Aorta (tissue), 5 donors: ENCODE measurements at places on chromosomes 16 and 17. TPM values are rescaled to one million over a fixed set of nuclear protein-coding genes. Genes with fewer than 3 reads are reported as not detected.

TUBB3 gene
- 5.6 TPM for total RNA-seq

DNA sequence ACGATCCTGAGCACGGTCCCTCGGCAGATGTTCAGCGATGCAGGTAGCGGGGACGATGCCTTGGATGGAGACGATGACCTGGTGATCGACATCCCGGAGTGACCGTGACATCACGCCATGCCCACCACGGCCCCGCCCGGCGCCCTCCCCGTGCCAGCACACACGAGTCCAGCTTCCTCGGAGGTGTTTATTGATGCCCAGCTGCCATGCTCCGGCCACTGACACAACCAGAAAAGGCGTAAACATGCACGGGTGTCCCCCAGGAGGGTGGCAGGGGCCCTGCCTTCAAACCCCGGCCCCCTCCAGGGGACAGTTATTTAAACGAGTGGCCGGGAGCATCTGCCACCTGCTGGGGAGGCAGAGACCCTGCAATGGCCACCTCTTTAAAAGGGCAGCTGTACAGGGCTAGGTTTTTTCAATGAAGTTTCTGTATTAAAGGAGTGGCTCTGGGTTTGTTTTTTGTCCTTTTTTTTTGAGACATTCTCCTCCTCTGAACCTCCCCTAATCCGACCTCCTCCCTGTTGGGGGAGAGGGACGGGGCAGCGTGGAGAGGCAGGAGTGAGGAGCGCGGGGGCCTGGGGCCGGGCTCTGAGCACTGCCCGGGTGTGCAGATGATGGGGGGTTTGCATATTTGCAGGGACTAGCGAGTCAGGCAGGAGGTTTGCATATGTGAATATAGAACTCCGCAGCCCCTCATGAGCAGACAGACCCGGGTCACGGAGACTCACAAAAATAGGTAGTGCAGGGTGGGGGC lies 5.3 kb downstream of the DOC2A start:
- no peak for DNase-seq
- no peaks in the 10 kb centered on the region for H3K27me3 ChIP-seq
- H3K4me1 ChIP-seq: no peaks in the 10 kb centered on the region
- H3K27ac ChIP-seq: no peak overlapping the region

- H3K36me3 ChIP-seq: no peaks in the 10 kb centered on the region
- no peak overlapping the region for H3K4me3 ChIP-seq
- no peaks in the 10 kb centered on the region for H3K4me1 ChIP-seq
- DNase-seq: no peak
- no peaks in the 10 kb centered on the region for H3K27me3 ChIP-seq
- no peak overlapping the region for H3K27ac ChIP-seq
These were observed 15.3 kb upstream of the TNS4 start for GRCh38 chr17:40516581-40517285.

GRCh38 chr16:89037261-89038152 lies 56.1 kb upstream of the ACSF3 start:
- H3K36me3 ChIP-seq: no peaks in the 10 kb centered on the region
- no peaks in the 10 kb centered on the region for H3K4me1 ChIP-seq
- DNase-seq: peak; percentile 71
- no peaks in the 10 kb centered on the region for H3K27me3 ChIP-seq
- H3K27ac ChIP-seq: no peak overlapping the region

GRCh38 chr16:85825326-85825725 lies 25.8 kb downstream of the COX4I1 start:
- no peaks in the 10 kb centered on the region for H3K27me3 ChIP-seq
- no peak overlapping the region for H3K4me3 ChIP-seq
- H3K27ac ChIP-seq: no peak overlapping the region
- no peaks in the 10 kb centered on the region for H3K36me3 ChIP-seq
- DNase-seq: peak; percentile 25

MAP2K4 gene
- total RNA-seq: 39.3 TPM

DNA sequence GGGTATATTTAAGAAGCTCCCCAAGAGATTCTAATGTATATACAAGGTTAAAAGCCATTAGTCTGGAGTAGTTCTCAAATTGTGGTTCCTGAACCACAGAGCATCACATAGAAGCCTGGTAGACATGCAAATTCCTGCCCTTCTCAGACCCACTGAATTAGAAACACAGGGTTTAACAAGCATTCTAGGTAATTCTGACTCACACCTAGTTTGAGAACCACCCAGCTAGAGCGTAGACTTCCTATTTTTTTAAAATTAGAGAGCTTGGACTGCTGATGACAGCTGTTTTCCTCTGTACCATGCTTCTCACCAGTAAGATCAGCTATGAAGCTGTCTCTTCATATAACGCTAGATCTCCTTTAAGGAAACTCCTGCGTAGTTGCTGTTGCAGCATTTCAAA lies 50.6 kb downstream of the HS3ST3B1 start:
- H3K36me3 ChIP-seq: no peaks in the 10 kb centered on the region
- H3K27me3 ChIP-seq: no peaks in the 10 kb centered on the region
- no peak overlapping the region for H3K4me3 ChIP-seq
- H3K27ac ChIP-seq: no peak overlapping the region
- H3K4me1 ChIP-seq: no peaks in the 10 kb centered on the region

DNA sequence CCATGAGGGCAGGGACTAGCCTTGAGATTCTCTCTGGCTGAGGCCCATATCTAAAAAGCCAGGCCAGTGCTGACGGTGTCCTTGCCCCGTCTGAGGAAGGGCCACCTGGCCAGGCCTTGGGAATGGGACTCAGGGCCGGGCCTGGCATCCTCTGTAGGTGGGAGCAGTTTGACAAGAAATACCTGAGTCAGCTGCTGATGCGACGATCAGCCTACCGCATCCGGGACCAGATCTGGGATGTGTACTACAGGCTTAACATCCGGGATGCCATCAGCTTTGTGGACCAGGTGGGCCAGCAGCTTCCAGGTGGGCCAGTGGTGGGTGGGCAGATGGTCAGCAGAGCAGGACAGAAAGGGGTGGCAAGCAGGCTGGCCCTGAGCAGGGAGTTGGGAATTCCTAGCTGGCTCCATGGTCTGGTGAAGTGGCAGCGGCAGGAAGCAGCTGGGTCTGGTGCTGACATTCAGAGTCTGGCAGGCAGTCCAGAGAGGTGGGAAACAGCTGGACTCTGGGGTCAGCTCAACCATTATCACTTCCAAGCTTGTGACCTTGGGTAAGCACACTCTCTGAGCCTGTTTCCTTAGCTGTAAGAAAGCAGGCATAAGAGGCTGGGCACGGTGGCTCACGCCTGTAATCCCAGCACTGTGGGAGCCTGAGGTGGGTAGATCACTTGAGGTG lies 9.5 kb downstream of the SLC9A5 start:
- H3K27ac ChIP-seq: no peak overlapping the region
- H3K27me3 ChIP-seq: no peaks in the 10 kb centered on the region
- no peaks in the 10 kb centered on the region for H3K36me3 ChIP-seq
- no peak overlapping the region for H3K4me3 ChIP-seq
- H3K4me1 ChIP-seq: no peaks in the 10 kb centered on the region

DNA sequence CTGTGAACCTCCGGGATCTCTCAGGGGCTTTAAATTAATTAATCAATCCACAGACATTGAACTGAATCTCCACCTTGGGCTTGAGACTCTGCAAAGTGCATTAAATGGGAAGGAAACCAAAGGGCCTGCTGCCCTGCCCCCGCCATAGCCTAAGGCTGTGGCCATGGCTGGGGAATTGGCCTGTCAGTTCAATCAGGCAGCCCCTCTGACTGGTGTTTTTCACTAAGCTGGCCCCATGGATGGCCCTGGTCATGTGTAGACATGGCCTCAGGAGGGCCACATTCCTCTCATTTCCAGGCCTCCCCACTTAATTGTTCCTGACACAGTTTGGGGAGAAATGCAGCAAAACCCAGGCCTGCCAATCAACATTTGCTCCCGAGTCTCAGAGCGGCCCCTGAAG lies 499.8 kb downstream of the WWOX start:
- DNase-seq: no peak
- H3K4me1 ChIP-seq: no peaks in the 10 kb centered on the region
- no peaks in the 10 kb centered on the region for H3K36me3 ChIP-seq
- no peak overlapping the region for H3K27ac ChIP-seq

ZMYND15 gene
- 7.7 TPM for total RNA-seq

DNA sequence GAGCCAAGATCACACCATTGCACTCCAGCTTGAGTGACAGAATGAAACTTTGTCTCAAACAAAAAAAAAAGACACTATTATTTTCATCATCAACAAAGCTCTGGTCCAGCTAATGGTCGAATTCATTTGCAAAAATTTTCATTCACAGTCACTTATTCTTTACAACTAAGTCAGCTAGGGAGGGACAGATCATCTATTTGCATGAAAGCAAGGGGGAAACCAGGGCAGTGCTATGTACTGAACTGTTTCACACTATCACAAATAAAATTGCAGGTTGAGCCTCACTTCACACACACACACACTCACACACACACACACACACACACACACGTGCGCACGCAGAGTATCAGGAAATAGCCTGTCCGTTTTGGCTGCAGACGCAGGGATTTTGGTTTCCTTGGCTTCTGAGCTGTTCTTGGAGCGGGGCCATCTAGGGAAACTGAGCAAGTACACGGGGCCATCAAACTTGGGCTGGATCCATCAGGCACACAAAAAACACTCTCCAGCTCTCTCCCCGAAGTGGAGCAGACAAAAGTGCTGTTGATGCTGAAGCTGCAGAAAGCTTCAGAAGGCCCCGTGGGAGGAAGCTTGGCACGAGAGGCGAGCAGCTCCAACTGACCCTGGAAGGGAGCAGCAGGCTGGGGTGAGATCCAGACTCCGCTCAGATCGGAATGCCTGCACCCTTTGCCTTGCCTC lies 44.3 kb upstream of the HELZ start:
- DNase-seq: peak; percentile 87
- no peaks in the 10 kb centered on the region for H3K4me1 ChIP-seq
- no peak overlapping the region for H3K27ac ChIP-seq
- no peak overlapping the region for H3K4me3 ChIP-seq
- H3K36me3 ChIP-seq: no peaks in the 10 kb centered on the region

- no peaks in the 10 kb centered on the region for H3K27me3 ChIP-seq
- DNase-seq: no peak
- H3K4me3 ChIP-seq: no peak overlapping the region
- H3K4me1 ChIP-seq: peaks cover 2% of the 10 kb centered on the region
- no peak overlapping the region for H3K27ac ChIP-seq
- H3K36me3 ChIP-seq: peaks cover 2% of the 10 kb centered on the region
These were observed 43.9 kb downstream of the CREBBP start for GRCh38 chr16:3836641-3837040.

FAM20A gene
- total RNA-seq: 16.4 TPM

DNA sequence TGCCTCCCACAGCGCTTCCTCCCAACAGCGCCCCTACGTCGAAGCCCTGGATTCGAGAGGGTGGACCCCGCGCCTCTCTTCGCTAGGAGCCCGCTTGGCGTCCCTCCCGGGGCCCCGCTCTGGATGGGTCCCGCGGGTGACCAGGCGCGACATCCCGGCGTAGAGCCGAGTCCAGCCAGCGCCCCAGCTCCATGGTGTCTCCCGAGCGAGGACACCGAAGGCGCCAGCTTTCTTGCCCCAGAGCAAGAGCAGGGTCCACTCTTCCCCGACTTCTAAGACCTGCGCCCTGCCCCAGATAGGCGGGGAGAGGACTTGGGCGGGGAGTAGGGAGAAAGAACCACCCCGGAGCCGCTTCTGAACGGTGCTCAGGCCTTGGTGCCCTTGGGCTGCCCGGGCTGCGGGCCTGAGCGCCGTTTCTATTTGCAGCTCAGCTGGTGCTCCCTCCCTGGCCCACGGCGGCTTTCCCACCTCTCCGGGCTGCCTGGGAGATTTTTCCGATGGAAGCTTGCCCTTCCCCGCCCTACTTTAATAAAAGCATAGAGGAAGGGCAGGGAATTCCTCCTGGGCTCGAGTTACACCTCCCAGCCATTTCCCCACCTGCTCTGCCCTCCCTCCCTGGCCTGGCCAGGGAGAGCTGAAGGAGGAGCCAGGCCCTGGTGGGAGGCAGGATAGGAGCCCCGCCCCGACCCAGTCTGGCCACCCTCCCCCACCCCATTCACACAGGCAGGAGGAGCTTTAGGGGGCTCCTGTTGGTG lies 1.8 kb downstream of the MMP15 start:
- no peaks in the 10 kb centered on the region for H3K4me1 ChIP-seq
- no peaks in the 10 kb centered on the region for H3K27me3 ChIP-seq
- peak overlapping the region; percentile 12 for H3K4me3 ChIP-seq
- peak; percentile 81 for DNase-seq
- no peak overlapping the region for H3K27ac ChIP-seq
- no peaks in the 10 kb centered on the region for H3K36me3 ChIP-seq

TERF2IP gene
- 59.5 TPM for total RNA-seq

ZG16B gene
- total RNA-seq: 0.48 TPM

GRCh38 chr17:29590411-29591145 lies 1.1 kb upstream of the GIT1 start:
- no peak overlapping the region for H3K27ac ChIP-seq
- DNase-seq: peak; percentile 82
- H3K36me3 ChIP-seq: no peaks in the 10 kb centered on the region

DNA sequence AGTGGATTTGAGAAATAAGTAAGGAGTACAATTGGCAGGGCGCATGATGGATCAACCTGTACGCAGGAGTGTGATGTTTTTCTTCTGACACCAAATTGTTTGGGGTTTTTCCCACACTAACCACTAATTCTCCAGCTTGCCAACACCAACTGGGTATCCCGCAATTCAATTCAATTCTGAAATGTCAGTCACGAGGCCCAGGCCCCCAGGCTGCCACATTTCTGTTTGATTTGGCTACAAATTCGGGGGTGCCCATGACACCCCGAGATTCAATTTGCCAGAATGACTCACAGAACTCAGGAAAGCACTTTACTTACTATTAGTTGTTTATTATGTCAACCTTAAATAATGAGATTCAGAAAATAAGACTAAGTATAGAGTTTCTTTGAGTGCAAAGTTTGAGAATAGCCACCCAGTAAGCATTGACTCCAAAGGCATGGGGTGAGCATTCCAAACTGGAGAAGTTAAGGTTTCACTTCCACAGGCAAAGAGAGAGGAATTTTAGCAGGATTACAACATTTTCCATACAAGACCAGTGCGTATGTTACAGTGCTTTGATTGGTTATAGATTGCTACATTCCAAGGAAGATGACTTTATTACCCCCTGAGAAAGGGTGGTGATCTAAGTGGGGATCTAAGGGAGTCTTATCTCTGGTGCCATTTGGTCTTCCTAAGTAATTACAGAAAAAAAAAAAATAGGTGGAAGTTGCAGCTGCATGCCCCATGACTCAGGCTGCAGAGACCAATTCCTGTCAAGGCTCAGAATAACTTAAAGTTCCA lies 11.5 kb downstream of the SLC46A1 start:
- H3K4me3 ChIP-seq: no peak overlapping the region
- peaks cover 6% of the 10 kb centered on the region for H3K36me3 ChIP-seq
- H3K27me3 ChIP-seq: no peaks in the 10 kb centered on the region
- H3K27ac ChIP-seq: no peak overlapping the region

DNA sequence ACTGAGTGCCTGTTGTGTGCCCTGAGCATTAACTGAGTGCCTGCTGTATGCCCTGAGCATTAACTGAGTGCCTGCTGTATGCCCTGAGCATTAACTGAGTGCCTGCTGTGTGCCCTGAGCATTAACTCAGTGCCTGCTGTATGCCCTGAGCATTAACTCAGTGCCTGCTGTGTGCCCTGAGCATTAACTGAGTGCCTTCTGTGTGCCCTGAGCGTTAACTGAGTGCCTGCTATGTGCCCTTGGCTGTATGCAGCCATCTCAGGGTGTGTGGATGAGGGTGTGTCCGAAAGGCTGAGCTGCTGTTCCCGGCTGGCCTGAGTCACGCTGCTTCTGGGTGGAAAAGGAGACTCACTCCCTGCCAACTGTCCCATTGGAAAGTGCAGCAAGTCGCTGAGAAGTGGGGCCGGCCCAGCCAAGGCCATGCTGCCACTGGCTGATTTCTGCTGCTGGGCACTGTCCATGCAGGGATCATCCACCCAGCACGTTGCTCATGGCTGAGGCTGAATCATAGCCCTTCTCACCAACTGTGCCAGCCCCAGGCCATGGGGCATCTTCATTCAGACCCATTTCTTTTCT lies 113.8 kb downstream of the OR1D5 start:
- H3K36me3 ChIP-seq: no peaks in the 10 kb centered on the region
- DNase-seq: peak; percentile 74
- H3K27ac ChIP-seq: no peak overlapping the region
- H3K4me3 ChIP-seq: no peak overlapping the region
